ENCODE measurements at places on chromosomes 1 and 21.

DNA sequence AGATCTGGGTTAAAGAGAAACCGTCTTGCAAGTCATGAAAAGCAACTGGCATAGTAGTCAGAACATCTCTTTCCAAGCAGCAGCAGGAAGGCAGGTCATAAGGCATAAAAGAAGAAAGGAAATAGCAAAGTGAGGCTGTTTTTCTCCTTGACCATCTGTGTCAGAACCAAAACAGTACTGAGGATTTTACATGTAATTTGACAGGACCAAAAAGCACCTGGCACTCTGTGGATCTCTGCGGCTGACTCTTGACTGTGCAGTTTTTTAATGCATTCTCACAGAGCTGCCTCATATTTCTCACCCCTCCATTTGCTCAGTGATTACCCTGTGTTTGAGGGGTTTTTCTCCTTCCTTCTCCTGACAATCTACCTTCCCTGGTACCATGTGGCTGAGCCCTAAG, 17.7 kb downstream of the TBX15 start:
- no peak for DNase-seq

- no peak for DNase-seq
These were observed 8.9 kb downstream of the LYST start for GRCh38 chr1:235857756-235858155.

GRCh38 chr1:26921540-26922430, at the start of gene NUDC:
Gene NUDC, plus strand, starts transcription at chr1:26921743. Its CDS starts 106 bp downstream, at chr1:26921849.
- peak; percentile 96 for DNase-seq

DNA sequence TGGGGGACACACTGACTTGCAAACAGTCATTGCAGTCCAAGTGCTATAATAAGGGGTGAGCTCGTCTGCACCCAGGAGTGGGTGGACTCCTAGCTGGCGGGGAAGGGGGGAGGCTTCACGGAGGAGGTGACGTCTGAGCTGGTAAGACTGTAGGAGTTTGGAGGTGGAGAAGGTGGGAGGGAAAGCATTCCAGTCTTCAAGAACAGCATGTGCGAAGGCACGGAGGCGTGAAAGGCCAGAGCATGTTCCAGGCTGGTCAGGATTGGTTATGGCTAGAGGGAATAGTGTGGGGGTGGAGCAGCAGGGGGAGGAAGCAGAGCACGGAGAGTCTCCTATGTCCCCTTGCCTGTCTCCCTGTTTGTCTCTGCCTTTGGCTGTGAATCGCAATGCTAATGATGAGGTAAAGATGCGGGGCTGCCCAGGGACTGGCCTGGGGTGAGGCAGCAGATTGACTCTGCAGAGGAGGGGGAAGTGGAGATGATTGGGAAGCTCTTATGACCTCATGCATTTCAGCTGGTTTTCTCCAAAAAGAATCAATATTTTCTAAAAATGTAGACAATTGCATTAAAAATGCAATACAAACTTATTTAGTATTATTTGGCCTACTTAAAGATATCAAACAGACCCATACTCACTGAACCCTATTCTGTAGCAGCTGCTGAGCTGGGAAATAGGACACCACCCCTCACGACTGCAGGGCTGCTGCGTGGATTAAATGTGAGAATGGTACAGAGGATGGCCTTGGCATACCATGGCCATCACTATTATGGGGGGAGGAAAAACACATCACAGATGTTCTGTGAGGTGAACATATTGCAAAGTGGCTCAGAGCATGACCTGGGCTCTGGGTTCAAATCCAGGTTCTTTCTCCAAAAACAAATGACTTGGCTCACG, 2.6 kb upstream of the ZNF436 start:
- no peak for DNase-seq

- DNase-seq: no peak
These were observed 5.1 kb downstream of the SYDE2 start for GRCh38 chr1:85195703-85196102.

- DNase-seq: no peak
These were observed 89.6 kb downstream of the PKN2 start for GRCh38 chr1:88773540-88774150.

DNA sequence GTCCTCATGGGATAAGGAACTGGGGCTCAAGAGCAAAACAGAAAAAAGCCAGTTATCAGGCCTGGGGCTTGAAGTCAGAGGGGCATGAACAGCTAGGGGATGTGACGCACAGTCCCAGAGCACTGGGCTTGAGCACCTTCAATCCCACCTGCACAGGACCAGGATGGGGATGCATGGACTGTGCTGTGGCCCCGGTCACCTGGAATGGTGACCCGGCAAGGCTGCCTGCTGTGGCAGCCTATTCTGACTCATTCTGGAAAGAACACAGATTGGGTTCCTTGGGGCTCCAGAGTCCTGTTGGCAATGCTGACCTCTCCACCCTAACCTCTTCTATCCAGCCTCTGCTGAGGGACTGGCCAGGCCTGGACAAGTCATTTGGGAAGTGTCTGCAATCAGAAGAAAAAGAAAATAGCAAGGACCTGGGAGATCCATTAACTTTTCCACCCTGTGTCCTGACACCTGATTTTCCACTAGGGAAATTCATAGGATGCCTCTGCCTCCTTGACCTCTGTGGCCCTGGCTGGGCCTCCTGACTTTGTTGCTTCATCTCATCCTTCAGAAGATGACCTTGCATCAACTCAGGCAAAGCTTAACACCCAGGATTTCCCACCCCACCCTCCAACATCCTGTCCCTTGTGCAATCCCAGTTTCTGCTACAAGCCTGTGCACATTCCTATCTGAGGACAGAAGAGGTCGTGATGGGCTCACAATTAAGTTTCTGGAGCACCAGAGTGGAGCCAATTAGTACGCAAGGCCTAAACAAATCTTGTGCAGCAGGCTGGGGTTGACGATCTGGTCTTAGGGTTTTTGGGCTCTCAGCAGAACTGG, 17.9 kb upstream of the FMOD start:
- DNase-seq: no peak

DNA sequence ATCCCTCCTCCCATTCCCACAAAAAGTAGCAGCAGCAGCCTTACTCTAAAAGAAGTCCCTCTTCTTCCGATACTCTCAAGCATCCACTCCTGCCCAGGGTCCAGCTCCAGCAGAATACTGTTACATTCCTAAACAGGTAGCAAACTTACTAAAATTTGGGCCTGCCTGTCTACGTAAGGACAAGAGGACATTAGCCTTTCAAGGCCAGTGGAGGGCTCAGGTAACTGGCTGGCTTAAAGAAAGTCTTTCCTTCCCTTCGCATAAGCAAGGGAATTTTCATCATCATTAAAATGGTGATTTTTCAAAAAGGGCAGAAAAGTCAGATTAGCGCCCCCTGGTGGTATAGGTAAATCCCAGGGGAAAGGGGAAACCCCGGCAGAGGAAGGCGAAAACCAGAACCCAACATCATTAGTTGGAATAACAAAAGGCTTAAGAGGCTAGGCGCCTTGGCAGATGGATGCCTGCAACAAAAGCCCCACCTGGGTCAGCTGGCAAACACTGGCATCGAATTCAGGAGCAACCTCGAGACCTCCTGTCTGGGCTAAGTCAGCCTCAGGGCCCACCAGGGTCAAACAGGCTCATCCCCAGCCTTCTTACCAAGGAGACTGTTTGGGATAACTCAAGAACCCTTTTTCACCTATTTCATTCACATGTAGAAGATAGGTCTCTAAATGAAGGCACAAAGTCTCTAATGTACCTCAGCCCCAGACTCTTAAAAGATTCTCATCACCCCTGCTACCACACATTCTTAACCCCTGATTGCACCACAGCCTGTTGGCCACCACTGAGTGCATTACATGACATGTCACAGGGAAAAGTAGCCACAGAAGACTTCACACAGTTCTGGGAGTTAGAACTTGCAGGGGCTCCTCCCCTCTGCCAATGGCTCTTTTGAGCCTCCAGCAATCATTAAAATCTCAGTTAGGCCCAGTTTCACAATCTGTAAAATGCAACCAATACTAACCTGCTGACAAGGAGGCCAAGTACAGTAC, 36.7 kb downstream of the ERI3 start:
- DNase-seq: peak; percentile 39

DNA sequence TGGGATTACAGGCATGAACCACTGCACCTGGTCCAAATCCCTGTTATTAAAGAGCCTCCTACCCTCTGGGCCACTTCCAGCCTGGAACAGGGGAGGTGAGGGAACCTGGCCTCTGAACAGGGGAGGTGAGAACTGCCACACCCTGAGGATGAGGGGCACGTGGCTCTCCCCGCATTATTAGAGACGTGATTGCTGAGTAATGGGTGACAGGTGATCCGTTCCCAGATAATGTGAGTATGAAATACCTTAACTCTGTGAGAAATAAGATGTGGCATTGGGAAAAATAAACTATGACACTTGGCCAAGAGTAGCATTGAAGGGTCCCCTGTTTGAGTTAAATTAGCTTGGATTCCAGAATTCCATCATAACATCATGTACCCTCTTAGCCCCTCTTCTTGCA, 13.6 kb upstream of the SLC25A34 start:
- DNase-seq: no peak

DNA sequence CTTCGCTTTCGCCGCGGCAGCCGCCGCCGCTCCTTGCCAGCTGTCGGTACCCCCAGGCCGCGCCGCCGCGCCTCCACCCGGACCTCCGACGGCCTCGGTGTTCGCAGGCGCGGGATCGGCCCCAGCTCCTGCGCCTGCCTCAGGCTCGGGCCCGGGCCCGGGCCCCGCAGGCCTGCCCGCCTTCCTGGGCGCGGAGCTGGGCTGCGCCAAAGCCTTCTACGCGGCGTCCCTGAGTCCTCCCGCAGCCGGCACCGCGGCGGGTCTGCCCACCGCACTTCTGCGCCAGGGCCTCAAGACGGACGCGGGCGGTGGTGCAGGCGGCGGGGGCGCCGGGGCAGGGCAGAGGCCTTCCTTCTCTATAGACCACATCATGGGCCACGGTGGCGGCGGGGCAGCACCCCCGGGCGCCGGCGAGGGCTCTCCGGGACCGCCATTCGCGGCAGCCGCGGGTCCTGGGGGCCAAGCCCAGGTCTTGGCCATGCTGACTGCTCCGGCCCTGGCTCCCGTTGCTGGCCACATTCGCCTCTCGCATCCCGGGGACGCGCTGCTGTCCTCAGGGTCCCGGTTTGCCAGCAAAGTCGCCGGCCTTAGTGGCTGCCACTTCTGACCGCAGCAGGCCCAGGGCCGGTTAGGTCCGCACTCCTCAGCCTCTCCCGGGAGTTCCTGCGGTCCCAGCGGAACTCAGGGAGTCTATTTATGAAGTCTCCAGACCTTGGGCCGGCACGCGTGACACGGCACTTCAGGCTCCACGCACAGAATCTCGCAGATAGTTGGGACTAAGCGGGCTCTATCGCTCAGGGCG, 1.4 kb downstream of the FOXD2 start:
- no peak for DNase-seq

- no peak for DNase-seq
These were observed 521.8 kb downstream of the PTPRU start for GRCh38 chr1:29757866-29758780.

- DNase-seq: no peak
These were observed 414.9 kb downstream of the SMYD3 start for GRCh38 chr1:246092136-246092535.

- DNase-seq: peak; percentile 28
These were observed 481.4 kb downstream of the SETD4 start for GRCh38 chr21:35578831-35579471.

GRCh38 chr1:226126824-226127569, 59.5 kb downstream of the ACBD3 start:
- no peak for DNase-seq

GRCh38 chr21:31644643-31645042, 14.8 kb upstream of the SOD1 start:
- no peak for DNase-seq

GRCh38 chr1:231720652-231721325, 94.2 kb downstream of the DISC1 start:
- DNase-seq: no peak

DNA sequence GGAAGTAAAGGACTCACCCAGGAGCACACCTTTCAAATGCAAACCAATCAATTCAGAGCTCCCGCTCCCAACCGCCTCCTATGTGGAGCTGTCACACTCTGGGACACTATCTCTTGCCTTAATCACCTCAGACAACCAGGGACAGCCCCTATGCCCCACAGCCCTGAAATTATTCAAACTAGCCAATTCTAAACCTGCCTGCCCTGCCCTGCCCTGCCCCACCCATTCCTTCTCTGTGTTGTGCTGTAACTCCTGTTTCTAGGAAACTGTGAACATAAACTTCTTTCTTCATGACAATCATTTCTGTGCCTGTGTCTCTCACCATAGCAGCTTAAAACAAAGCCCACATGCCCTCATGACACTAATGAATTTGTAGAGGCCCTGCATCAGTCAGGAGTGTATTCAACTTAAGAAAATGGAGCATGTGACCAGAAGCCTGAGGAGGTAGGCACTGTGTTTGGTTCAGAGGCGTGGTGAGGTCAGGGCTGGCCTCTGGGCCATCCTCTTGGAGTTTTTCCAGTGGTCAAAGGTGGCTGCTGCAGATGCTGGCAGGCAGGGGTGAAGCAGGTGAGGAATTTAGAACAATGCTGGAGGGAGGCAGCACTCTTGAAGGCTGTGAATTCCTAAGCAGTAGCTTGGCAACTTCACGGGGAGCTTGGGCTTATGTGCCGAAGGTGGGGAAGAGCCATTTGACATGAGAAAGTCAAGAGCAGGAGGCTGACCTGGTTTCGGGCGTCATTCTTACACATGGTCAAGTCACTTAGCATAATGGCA, 74.5 kb downstream of the RHOU start:
- no peak for DNase-seq

DNA sequence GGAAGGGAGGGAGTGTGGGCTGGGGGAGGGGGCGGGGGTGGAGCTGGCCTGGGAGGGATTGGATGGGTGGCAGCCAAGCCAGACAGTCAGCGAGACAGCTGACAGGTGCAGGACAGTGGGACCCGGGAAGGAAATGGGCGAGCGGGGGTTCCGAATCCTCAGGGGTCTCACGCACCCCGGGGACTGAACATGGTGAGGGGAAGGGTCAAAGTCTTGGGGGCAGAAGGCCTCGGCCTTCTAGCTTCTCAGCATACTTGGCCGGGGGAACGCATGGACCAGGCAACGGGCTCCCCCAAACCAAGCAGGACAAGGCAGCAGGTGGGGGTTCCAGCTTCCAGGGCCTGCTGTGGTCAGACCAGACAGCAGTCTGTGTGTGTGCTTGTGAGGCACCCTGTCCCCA, 23.1 kb downstream of the CASZ1 start:
- no peak for DNase-seq

DNA sequence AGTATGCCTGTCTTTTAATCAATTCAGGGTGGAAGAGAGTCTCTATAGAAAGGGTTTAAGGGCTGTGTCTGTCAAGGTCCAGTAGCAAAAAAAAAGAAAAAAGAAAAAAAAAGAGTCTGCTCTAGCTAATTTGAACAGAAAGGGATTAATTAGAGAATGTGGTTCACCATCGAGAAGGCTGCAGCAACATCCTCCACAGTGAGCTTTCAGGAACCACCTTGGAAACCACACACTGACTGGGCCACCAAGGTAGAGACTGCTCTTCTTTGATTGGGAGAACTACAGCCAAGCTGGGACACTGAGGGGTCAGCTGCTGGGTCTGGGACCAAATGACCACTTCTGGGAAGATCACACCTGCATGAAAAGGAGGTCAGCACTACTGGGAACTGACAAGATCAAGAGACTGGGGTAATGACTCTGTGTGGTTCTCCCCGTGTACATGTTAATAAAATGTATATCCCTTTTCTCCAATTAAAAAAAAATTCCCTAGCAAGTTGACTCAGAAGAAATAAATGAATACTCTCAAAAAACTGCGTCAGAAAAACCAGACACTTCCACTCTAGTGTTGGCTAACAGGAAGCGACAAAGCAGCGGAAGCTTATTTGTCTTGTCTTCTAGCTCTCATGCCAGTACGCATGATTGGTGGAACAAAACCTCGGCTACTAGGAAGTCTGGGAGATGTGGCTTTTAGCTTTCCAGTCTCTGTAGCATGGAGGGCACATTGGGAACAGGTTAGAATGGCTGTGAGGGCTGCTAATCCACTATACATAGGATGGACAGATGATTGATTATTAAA, 60.0 kb upstream of the IVNS1ABP start:
- no peak for DNase-seq

All from activated naive CD4-positive, alpha-beta T cell treated with Interleukin-2 at 50 U/mL for 16 hours (primary cell).